ENCODE measurements at places on chromosomes 7 and 10.
A peak's percentile ranks its signal among the peaks of the same experiment; 100 is the strongest.

GRCh38 chr7:2376351-2377154 is 21.9 kb downstream of the EIF3B start:
- DNase-seq: no peak

DNA sequence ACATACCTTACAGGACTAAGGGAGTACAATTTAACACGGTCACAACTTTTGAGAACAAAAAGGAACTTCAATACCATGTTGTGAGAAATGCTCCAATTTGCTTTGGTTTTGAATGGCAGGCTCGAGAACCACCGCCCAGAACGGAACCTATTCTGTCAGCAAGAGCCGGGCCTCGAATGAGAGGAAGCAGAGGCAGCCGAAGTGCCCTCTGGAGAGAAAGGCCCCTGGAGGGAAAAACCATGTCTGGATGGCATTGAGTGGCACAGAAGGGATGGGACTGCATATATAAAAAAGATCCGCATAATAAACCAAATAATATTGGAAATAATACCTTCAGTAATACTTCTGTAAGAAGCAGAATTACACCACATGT is 85.6 kb downstream of the CHST15 start:
- no peak for DNase-seq

DNA sequence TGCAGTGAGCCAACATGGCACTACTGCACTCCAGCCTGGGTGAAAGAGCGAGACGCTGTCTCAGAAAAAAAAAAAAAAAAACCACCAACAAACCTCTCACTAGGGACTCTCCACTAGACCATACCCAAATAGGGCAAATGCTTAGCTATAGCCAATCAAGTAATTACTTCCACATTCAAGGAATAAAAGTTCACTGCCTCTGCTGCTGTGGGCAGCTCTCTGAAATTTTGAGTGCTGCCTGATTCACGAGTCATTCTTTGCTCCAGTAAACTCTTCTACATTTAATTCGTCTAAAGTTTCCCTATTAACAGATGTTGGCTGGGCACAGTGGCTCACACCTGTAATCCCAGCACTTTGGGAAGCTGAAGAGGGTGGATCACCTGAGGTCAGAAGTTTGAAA is 4.7 kb upstream of the NRBF2 start:
- DNase-seq: no peak

GRCh38 chr10:13268310-13268709 is 31.6 kb downstream of the PHYH start:
- no peak for DNase-seq

- no peak for DNase-seq
These were observed 14.8 kb downstream of the NPS start for GRCh38 chr10:127563718-127564553.

DNA sequence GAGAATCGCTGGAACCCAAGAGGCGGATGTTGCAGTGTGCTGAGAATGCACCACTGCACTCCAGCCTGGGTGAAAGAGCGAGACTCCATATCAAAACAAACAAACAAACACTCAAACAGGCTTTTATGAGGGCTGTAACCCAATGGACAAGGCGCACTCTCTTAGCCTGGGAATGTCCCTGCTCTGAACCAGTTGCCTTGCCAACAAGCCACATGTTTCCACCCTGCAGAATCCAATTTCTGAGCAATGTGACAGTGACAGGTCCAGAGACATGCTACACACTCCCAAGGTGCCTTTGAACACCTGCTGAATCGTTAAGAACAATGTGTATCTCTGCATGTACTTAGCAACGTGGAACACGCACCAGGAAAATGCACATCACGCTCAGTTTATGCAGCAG is 186.8 kb upstream of the AUTS2 start:
- DNase-seq: no peak

DNA sequence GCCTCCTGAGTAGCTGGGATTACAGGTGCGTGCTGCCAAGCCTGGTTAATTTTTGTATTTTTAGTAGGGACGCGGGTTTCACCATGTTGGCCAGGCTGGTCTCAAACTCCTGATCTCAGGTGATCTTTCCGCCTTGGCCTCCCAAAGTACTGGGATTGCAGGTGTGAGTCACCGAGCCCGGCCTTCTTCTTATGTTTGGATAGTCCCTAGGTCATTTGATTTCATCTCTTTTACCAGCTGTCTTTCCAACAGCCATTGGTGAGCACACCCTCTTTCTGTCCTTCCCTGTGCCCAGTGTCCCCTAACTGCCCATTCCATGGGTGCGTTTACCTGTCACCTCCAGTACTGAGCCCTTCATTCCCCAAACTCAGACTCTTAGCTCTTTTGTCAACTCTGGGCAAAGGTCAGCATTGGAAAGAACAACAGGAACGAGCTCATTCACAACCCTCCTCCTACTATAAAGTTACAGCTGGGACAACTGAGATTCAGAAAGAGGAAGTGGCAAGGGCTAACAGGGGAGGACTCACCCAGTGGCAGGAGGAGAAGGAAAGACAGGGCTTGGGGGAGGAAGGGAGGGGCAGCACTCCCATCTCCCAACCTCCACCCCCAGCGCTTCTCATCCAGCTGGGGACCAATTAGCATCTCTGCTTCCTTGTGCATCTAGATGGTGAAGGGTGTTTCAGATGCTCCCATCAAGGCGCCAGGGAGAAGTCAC is 5.6 kb downstream of the SSC4D start:
- DNase-seq: peak; percentile 67

- DNase-seq: no peak
These were observed 650.9 kb downstream of the GATA3 start for GRCh38 chr10:8705415-8705814.

GRCh38 chr7:141339603-141340002 is 211.6 kb upstream of the AGK start:
- no peak for DNase-seq

GRCh38 chr7:34075523-34076370 is 170.4 kb downstream of the BMPER start:
- no peak for DNase-seq

DNA sequence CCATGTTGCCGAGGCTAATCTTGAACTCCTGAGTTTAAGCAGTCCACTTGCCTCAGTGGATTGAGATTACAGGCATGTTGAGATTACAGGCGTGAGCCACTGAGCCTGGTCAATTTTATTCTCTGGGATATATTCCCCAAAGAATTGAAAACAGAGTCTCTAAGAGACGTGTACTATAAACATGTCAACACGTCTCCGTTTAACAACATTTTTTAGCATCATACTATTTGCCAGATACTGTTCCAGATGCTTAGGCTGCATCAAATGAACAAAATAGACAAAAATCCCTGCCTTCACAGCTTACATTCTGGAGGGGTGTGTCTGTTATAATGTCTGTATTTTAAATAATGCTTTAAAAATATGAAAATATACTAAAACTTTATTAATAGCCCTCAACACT is 54.1 kb upstream of the PRKG1 start:
- no peak for DNase-seq

DNA sequence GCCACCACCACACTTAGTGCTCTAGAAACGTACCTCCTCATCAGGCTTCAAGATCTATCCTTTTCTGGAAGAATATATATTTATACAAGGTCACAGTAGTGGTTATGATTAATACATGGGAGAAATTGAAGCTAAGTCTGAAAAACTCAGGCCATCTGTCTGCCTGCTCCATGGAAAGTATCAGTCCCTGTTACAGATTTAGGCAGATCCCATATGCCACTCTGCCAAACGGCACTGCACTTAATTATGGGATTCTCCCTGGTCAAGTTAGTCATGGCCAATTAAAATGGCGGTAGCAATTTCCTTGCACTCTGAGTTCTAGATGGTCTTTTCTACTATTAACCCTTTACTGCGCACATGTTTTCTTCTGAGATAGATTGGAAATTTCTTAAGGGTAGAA is 740.0 kb downstream of the SUGCT start:
- DNase-seq: no peak

DNA sequence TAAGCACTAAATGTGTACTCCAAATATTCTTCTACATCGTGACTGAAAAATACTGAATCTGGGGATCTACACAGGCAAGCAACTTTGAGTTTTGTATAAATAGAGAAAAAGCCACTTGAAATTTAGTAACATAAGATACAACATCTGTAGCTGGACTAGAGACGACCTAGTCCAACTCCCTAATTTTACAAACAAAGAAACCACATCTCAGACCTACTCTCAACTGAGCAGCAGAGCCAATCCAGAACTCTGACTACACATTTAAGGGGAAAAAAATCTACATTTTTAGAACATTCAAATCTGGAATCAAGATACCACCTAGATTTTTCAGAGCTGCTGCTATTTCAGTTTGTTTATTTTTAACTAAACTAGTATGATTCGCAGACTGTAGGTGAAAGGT is 88.9 kb downstream of the CABCOCO1 start:
- peak; percentile 37 for DNase-seq

DNA sequence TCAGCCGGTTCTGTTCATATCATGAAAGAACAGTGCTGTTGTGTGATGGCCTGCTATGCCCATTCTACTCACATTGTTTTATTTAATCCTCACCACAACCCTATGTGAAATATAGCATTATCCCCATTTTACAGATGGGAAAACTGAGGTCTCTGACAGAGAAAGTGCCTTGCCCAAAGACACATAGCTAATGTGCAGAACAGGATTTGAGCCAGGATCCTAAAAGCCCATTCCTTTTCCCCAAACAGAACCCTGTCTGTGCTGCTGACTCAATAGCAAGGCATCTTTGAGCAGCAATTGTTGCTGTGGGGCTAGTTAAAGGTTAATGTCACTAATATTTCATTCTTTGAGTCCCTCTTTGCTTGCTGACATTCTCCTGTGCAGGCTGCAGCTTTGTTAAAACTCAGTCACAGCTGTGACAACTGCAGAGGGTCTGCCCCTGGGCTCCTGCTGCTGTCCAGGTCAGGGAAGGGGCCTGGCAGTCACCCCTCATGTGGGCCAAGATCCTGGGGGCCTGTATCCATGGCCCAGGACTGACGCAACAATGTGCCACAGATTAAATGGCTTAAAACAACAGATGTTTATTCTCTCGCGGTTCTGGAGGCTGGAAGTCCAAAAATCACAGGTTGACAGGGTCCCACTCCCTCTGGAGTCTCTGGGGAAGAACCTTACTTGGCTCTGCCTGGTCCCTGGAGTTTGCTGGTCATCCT is 40.4 kb downstream of the AFAP1L2 start:
- DNase-seq: no peak

DNA sequence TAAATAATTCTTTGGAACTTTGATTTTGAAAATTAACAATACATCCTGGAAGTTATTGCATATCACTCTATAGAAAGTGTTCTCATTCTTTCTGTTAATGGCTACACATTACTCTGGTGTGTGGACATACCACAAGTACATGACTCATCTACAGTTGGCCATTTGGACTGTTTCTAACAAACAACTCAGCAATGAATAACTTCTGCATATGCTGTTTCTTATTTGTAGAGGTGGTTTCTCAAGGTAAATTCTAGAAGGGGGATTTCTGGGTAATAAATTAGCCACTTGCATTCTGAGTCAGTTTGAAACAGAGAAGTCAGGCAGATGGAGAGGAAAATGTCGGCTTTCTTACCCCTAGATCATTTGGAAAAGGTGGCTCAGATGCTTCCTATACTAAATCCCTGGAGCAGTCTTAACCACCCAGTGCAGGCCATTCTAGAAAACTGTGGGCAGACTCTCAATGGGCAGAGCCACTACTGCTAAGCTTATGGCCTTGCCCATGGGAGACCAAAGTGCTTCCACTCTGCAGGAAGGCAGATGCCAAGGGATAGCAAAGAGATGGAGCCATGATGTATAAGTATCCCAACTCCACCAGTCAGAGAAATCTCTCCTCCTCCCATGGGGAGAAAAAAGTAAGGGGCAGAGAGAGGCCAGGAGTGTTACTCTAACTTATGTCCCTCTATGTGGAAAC is 194.0 kb upstream of the PLPP4 start:
- no peak for DNase-seq

DNA sequence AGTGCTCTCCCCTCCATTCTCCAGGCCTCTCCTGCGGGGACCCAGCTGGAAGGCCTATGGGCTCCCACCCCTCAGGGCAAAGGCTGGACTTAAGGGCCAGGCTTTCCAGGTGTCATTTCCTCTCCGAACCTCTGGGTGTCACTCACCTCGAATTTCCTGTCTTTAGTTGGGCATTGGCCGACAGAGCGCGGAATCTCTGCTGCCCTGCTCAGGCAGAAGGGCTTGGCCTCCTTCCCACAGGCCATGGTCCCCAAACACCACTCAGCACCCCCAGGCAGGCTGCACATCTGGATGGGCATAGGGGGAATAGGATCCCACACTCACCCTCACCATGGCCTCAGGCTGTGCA is 212.9 kb downstream of the CCSER2 start:
- DNase-seq: no peak

- no peak for DNase-seq
These were observed 387.1 kb downstream of the INHBA start for GRCh38 chr7:41315764-41316163.

GRCh38 chr7:151289891-151290290 is 41.4 kb upstream of the SMARCD3 start:
- DNase-seq: no peak

- peak; percentile 23 for DNase-seq
These were observed 16.8 kb upstream of the DNAH11 start for GRCh38 chr7:21526007-21526406.

- DNase-seq: no peak
These were observed 425.9 kb downstream of the LRMDA start for GRCh38 chr10:75857269-75857846.

- no peak for DNase-seq
These were observed 5.6 kb upstream of the MALSU1 start for GRCh38 chr7:23293500-23294073.

- DNase-seq: no peak
These were observed 499.9 kb upstream of the FZD8 start for GRCh38 chr10:36141856-36142560.

DNA sequence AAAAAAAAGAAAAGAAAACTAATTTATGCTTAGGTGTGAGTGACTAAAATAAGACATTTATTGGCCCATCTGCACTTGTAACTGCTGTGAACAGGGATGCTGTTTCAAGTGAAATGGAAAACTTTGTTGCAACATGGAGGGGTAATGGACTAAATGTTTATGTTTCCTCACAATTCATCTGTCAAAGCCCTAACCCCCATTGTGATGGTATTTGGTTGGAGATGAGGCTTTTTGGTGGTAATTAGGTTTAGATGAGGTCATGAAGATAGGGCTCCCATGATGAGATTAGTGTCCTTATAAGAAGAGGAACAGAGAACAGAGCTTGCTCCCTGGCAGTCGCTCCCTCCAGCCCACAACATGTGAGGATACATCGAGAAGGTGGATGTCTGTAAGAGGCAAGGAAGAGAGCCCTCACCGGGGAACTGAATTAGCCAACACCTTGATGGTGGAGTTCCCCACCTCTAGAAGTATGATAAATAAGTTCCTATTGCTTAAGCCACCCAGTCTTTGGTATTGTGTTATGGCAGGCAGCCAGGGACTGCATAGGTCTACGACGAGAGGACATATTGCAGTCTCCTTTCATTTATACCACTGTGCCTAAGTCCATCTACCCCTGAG is 28.6 kb upstream of the VCL start:
- DNase-seq: no peak

GRCh38 chr10:12832096-12832495 is 169.4 kb downstream of the CCDC3 start:
- no peak for DNase-seq

DNA sequence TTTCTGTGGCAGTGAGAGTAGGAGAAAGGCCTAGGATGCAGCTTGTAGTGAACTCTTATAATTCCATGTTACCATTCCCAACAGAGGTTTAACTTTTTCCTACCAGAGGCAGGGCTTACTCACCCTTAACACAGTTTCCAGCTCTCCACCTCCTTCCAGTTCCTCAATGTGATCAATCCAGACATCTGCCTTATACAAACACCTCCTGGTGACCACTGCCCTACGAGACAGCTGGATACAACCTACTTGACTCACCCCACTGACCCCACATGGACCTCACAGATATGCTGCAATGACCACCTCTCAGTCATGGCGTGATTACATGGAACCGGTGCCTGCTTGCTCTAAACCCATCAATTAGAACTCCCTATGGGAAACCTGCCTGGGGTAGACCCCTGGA is 326.5 kb downstream of the TNS3 start:
- no peak for DNase-seq
